ENCODE measurements at places on chromosomes 3 and 15. TPM values are rescaled to one million over a fixed set of nuclear protein-coding genes. Genes with fewer than 3 reads are reported as not detected.

The ADAMTS17 gene
- total RNA-seq: 0.28 TPM

The SPTBN5 gene
- total RNA-seq: 0.24 TPM

The GOLIM4 gene
- 22.8 TPM for total RNA-seq

The MCCC1 gene
- total RNA-seq: 7.8 TPM

The GOLGA6B gene
- total RNA-seq: not detected

Data from A549 treated with CORT108297 at 1 μM for 4 hours (cell line).